ENCODE measurements at places on chromosomes 16 and 17.

- peak; percentile 41 for DNase-seq
Observed at GRCh38 chr16:78957317-78958100, 643.0 kb downstream of the MAF start.

- DNase-seq, result no peak
Observed at GRCh38 chr16:84955427-84955826, 55.9 kb downstream of the ZDHHC7 start.

GRCh38 chr16:23134274-23134673 is 15.0 kb downstream of the USP31 start:
- no peak for DNase-seq

DNA sequence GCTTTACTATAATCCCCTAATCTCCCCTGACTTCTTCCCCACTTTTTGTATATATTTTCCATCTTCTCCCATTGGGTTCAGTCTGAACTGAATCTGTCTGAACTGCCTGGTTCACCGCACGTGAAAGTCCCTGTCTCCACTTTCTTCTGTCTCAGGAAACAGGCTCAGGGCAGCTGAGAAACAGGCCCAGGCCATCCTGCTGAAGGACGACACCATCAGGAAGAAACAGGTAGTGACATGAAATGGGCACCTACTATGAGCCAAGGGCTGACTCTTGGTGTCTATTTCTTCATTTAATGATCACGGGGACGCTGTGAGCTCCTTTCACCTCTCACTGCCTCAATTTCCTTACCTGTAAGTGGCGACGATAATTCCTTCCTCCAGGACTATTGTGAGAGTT is 90.5 kb upstream of the HSBP1 start:
- no peak for DNase-seq

DNA sequence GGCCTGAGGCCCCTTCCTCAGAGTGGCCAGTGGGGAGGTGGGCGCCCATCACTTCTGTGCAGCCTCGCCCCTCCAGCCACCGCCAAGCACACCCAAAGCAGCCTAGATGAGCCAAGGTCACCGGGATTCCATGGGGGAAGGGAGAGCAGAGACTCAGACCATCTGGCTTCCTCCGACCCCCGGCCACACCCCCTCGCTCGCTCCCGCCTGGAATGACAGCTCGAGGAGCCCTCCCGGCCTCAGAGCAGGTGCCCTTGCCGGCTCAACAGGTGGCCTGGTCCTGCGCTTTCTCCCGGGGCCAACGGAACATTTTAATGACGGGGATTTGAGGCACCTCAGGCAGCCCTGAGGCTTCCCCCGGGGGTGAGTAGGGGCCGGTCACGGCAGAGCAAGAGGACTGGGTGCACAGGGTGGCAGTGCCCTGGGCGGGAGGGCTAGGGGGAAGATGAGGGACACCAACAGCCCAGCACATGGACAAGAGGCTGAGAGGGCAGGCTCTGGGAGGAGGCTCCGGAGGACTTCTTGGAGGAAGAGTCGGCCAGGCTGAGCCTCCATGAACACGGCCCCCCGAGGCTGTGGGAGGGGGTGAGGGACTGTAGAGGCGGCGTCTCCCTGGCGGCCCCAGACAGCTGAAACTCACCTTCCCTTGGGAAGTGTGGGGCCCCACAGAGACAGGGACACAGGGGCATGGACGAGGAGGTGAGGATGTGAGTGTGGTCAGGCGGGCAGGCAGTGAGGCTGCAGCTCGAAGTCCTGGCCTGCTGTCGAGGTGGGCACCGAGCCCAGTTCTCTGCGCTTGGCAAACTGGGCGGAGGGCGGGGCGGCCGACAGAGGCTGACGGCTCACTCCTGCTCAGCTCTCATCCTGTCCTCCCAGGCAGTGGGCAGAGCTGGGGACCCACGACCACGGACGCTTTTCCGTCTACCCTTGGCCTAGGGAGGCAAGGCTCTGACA is 12.5 kb upstream of the C1QTNF8 start:
- DNase-seq, result peak; percentile 24

DNA sequence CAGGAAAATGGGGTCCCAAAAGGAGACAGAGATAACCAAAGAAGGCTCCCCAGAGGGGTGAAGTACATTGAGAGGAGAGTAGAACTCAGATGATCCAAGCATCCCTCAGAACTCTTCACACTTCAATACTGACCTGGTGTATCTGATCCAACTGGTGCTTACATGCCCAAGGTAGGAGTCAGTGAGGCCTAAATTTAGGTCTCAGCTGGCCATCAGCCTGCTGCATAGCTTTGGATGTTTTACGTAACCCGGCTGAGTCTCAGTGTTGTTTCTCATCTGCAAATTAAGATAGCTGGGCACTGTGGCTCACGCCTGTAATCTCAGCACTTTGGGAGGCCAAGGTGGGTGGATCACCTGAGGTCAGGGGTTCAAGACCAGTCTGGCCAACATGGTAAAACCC is 11.6 kb upstream of the GOSR2 start:
- DNase-seq, result no peak

- no peak for DNase-seq
Observed at GRCh38 chr16:77744141-77744540, 21.8 kb downstream of the NUDT7 start.

DNA sequence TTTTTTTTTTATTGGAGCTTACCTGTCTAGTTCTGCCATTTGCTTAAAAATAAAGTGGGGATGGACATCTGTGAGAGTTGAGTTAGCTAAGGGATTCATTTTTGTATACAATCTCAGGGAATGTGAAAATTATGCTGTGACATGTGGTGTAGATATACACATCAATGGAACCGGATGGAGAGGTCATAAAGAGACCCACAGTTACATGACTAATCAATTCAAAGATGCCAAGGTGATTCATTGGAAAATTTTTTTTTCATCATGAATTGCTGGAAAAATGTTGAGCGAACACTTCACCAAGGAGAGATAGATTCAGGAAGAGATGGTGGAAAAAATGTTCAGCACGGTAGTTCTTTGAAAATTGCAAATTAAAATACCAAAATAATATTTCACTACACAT is 605.4 kb upstream of the KIF2B start:
- DNase-seq, result no peak

- peak; percentile 96 for DNase-seq
Observed at GRCh38 chr16:75433732-75434413, 570 bp upstream of the CFDP1 start.

- no peak for DNase-seq
Observed at GRCh38 chr17:28131599-28131998, 89.1 kb downstream of the NLK start.

GRCh38 chr16:19743816-19744159 is 25.7 kb downstream of the IQCK start:
- DNase-seq, result no peak

DNA sequence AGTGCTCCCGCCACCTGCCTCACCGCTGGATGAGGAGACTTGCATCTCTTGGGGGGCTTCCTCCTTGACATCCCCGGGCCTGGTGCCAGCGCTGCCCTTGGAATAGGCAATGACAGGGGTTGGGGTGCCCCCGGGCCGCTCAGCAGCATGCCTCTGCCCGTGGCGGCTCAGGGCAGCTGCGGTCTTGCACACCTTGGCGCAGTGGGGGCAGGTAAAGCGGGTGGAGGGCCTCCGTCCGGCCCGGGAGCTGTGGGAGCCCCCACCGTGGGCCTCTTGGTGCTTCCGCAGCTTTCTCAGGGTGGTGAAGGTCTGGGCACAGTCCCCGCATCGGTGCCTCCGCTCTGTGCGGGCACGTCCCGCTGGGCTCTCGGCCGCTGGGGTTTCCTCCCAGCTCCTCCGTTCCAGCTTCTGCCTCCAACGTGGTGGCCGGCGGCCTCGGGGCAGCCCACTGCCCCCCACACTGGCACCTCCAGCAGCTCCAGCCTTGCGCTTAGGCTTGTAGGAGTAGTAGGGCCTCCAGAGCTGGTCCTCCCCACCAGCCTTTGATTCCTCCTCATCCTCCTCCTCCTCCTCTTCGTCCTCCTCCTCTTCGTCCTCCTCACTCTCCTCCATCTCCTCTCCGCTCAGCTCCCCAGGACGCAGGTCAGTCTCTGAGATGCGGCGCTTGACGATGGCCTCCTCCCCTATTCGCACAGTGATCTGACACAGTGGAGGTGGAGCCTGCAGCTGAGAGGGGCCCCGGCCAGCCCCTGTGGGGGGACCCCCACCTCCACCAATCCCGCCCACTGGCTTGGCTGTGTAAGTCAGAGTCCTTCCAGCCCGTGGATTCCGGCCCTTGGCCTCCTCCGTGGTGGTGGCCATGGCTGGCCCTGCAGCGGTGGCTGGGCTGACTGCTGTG is 16.7 kb downstream of the ZBTB4 start:
- no peak for DNase-seq

DNA sequence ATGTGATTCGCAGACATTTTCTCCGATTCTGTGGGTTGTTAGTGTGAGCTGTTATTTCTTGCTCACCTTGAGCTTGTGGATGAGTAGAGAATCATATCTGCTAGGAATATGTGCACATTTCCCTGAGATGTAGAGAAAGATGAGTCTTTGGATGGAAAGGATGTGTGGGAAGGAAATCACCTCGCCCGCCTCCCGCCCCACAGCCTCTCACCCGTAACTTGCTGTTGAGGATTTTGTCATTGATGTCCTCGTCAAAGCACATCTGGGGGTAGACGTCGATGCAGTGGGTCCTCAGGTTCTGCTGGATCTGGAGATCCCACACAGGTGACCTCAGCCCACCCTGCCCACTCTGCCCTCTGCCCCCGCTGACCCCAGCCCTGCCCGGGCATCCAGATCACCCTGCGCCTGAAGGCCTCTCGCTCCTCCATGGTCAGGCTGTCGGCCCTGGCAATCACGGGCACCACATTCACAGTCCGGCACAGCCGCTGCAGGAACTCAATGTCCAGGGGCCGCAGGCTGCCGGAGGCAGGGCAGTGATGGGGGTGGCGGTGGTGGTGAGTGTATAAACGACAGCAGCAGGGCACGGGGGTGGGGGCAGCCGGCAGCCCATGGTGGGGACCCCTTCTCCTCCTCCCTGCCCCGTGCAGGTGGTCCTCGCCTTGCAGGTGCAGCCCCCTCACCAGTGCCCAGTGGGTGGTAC is 4.7 kb downstream of the SEPTIN12 start:
- no peak for DNase-seq

DNA sequence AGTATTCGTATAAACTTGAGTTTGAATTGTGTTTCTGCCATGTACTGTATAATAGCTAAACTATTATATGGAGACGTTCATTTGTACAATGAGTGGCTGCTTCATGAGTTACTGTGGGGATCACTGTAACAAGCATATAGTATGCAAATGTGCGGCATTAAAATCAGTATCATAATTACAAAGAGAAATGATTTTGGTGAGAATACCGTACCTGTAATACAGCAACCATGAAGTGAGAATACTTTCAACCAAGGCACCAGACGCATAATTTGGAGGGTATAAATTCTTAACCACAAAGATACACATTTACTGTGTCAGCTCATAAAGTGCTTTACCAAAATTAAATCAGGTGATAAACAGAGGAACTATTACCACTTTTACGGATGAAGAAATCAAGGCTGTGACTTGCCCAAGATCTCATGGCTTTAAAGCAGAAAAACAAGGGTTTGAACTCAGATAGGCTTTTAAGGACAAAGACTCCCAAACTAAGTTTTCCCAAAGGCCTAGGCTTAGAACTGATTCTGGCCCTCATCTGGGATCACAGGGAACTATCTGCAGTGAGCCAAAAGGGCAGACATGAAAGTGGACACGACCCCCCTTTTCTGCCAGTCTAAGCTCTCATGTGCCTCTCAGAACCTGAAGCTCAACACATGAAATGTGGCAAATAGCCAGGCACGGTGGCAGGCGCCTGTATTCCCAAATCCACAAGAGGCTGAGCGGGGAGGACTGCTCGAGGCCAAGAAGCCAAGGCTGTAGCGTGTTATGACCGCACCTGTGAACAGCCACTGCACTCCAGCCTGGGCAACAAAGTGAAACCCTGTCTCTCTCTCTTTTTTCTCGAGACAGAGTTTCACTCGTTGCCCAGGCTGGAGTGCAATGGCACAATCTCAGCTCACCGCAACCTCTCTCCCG is 6.4 kb downstream of the RPS15A start:
- DNase-seq, result no peak
